ENCODE measurements at places on chromosomes 12 and 14.

GRCh38 chr12:125487336-125487735 is 422.1 kb downstream of the AACS start:
- DNase-seq: no peak

GRCh38 chr12:89351489-89352241 is 636 bp downstream of the DUSP6 start:
- DNase-seq: peak; percentile 29

DNA sequence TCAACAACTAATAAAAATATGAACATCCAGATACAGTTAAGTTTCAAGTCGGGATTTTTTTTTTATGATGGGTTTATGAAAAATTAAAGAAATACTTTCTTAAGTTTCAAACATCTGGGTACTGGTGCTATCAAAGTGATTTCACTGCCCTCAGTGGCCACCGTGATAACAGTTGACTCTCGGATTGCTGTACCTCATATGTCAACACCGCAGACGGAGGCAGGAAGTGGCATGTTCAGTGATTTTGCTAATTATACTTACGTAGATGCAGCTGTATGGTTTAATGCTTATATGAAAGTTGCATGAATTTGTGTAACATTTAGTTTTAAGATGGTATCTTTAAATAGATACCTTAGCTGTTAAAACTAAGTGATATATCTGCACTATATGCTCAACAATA is 20.8 kb upstream of the FBLN5 start:
- no peak for DNase-seq

- no peak for DNase-seq
Measured at GRCh38 chr12:53924521-53925405, 13.9 kb upstream of the HOXC13 start.

GRCh38 chr12:111764120-111764821 is 2.5 kb upstream of the ALDH2 start:
- no peak for DNase-seq

- no peak for DNase-seq
Measured at GRCh38 chr12:121127501-121127900, 5.2 kb upstream of the P2RX7 start.
